ENCODE measurements at places on chromosomes 7 and 10.

DNA sequence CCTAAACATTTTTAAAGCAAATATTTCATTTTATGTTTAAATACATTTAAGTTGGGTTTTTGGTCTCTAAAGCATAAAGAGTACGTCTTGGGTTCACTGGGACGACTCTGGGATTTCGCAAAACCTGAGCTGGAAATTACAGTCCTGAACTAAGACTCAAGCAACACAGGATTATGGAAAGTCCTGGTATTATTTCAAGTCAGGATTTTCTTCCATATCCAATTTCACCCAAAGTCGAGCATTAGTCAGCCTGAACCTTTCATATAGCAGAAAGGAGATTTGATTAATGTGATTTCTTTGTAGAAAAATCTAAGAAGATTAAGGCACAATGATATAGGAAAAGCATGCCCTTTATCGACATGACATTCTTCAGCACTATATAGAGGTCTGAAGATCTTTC is 100.0 kb downstream of the MTERF1 start:
- peak; percentile 85 for DNase-seq

GRCh38 chr7:50502001-50502684 is 52.0 kb upstream of the FIGNL1 start:
- DNase-seq = peak; percentile 74

GRCh38 chr10:123990889-123991288 is 99.3 kb upstream of the CPXM2 start:
- no peak for DNase-seq

GRCh38 chr7:150428671-150429451 is 21.6 kb upstream of the GIMAP8 start:
- DNase-seq = no peak

- no peak for DNase-seq
Measured at GRCh38 chr7:36515847-36516246, 126.2 kb downstream of the ANLN start.

DNA sequence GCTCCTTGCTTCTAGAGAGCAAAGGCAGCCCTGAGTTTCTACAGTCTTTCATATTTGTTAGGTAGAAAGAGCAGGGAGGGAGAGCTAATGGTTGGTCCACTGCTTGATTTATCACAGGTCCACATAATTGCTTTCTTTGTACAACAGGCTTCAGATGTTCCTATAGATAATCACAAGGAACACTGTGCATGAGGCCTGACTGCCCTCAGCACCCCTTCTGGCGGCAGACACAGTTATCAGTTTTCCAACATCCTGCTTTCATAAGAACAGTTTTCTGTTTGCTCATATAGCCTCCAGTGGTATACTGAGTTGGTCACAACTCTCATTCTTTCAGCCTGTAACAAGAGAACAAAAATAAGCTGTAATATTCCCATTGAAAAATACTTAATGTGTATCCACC is 69.7 kb downstream of the AKR1C4 start:
- no peak for DNase-seq

GRCh38 chr10:132392184-132392800 is 4.7 kb upstream of the PWWP2B start:
- DNase-seq = no peak

- DNase-seq = no peak
Measured at GRCh38 chr10:48445932-48446331, 139.5 kb downstream of the MAPK8 start.

DNA sequence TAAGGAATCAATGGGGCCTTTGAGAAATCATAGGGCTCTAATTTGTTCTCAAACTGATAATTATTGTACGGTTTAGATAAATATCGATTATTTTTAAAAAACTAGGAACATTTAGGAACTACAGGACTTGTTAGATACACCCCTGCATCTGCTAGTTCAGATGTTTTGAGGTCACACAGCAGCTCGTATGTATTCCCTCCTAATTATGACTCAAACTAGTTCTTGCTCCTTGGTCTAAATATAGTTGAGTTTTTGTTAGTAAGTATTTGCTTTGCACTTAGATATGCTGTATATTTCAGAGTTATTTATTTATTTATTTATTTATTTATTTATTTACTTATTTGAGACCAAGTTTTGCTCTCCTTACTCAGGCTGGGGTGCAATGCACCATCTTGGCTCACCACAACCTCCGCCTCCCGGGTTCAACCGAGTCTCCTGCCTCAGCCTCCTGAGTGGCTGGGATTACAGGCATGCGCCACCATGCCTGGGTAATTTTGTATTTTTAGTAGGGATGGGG is 22.7 kb downstream of the PTER start:
- DNase-seq = no peak

DNA sequence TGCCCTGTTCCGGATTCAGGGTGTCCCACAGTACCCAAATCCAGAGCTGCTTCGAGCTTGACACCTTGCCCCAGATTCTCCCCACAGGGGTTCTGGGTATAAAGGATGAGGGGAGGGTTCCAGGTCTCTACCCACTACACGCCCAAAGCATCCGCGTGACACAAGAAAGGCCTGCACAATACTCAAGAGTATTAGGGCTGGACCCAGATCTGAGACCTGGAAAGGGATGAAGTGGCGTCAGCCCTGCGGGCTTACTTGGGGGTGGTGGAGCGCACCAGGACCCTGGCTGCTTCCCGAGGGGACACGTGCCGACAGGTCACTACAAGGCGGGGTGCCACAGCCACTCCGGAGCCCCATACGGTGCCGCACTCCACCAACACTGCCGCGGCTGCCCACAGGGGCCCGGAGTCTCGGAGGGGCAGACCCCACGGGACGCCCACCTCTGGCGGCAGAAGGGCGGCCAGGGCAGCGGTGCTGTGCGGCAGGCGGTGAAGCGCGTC is 1.3 kb downstream of the TYSND1 start:
- no peak for DNase-seq

DNA sequence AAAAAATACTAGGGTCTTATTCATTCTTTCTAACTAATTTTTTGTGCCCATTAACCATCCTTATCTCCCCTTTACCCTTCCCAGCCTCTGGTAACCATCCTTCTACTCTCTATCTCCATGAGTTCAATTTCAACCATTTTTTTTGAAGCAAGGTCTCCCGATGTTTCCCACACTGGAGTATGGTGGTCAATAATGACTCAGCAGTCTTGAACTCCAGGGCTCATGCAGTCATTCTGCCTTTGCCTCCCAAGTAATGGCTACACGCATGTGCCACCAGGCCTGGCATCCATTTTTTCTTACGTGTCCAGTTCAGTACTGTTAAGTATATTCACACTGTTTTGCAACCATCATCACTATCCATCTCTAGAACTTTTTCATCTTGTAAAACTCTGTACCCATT is 60.4 kb downstream of the CYTH3 start:
- DNase-seq = no peak

- DNase-seq = no peak
Measured at GRCh38 chr7:27419581-27420177, 177.1 kb downstream of the EVX1 start.

DNA sequence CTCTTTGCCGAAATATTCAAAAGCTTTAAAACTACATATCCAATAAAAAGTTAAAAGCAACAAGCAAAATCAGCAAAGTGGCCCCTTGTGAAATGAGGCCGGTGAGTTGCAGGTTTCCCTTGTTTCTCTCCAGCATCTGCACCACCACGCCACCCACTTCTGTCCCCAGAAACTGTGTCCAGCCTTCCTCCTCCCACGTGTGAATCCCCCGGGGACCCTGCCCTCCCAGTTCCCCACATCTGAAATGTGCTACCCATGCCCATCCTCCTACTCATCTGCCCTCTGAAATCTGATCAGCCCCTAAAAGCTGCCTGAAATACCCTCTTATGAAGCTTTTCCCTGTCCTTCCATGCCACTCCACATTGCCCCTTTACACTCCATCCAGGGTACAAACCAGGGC is 3.8 kb downstream of the ALOX5 start:
- DNase-seq = no peak

DNA sequence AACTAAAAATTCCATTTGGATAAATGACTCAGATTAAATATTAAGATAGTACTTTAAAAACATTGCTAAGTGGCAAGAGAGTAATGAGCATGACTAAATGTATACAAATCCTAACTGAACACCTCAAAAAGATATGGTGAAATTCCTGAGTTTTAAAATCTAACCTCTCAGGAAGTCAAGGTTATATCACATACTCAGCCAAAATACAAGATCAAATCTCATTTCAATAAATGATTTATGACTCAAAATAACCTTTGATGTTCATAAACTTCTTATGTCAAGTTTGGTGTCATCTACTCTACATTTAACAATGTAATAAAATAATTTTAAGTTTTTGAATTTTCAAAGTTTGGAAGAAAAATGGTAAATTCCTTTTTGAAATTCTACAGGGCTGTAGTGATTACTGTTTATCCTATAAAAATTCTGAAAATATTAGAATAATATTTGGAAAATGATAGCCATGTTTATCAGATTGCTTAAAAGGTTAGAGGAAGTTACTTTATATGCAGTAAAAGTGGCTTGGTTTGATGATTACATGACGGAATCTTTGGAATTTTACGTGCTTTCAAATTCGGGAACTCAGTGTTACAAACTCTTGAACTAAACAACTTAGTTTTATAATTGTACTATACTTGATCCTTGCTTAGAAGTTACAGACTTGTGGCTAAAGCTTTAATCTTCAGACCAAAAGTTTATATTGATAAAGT is 43.7 kb downstream of the ASZ1 start:
- no peak for DNase-seq

- no peak for DNase-seq
Measured at GRCh38 chr10:35577926-35578617, 27.1 kb upstream of the GJD4 start.

DNA sequence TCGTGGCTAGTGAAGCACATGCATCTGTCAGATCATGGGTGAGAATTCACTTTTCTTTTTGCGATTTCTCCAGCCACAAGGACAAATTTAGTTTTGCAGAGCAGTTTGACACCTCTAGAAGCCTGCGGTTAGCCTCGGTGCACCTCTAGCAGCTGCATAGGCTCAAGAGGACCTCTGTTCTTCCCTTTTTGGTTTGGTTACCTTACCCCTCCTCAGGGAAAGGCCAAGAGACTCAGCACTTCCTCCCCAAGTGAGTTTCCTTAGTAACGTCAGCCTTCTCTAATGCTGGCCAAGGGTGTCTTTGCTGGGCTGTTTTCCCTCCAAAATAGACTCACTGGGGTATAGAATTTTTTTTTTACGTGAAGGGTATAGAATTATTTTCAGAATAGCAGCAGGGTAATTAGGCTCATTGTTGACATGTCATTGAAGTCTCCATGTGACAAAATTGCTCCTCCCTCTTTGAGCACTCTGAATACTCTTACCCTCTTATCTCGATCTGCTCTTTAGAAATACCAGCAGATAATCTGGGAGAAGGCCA is 97.8 kb downstream of the AUTS2 start:
- no peak for DNase-seq

GRCh38 chr7:116876664-116877442 is 14.5 kb downstream of the CAPZA2 start:
- no peak for DNase-seq

GRCh38 chr10:78515038-78515872 is 481.6 kb downstream of the RPS24 start:
- DNase-seq = no peak

DNA sequence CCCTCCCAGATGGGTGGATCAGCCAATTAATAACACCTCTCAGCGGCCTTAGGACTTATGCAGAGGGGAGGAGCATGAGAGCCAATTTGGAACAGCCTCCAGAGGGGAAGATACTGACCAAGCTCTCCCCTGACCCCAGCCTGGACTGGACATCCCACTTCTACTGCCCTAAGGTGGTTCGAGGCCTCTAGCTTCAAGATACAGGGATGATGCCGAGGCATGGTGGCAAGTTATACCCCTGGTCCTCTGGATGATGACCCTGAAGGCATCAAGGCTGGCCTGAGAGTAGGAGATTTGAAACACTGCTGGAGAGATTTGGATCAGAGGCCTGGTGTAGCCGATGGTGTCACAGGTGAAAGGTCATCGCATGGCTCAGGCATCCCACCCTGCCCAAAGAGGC is 3.2 kb downstream of the CDH23 start:
- no peak for DNase-seq

GRCh38 chr7:32026083-32026425 is 44.2 kb downstream of the PDE1C start:
- DNase-seq = no peak

GRCh38 chr7:79822620-79823240 is 311.9 kb upstream of the GNAI1 start:
- no peak for DNase-seq

GRCh38 chr7:139972029-139972428 is 90.7 kb downstream of the PARP12 start:
- DNase-seq = no peak

GRCh38 chr10:131088619-131089018 is 222.9 kb downstream of the TCERG1L start:
- no peak for DNase-seq

GRCh38 chr7:81473236-81473635 is 296.6 kb downstream of the HGF start:
- no peak for DNase-seq

DNA sequence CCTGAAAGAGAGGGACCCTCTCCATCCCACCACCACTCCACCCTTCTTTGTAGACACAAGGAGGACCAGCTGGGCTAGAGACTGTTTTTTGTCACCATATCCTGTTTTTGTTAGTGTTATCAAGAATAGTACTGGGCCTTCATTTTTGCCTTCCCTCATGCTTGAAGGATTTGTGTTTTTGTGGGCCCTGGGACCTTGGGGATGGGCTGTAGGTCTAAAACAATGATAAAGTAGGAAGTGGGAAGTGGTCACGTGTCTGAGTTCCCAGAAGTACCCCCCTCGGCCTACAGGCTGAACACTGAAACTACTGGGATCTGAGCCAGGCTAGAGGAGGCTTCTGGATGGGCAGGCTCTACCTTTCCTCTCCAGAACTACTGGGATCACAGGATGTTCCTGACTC is 8.9 kb downstream of the AGFG2 start:
- DNase-seq = no peak

GRCh38 chr10:79932841-79933379 is 16.0 kb downstream of the SFTPD start:
- no peak for DNase-seq

- DNase-seq = no peak
Measured at GRCh38 chr10:62464308-62464707, 90.1 kb downstream of the ZNF365 start.

GRCh38 chr7:147492606-147493005 is 1098.0 kb upstream of the C7orf33 start:
- no peak for DNase-seq

DNA sequence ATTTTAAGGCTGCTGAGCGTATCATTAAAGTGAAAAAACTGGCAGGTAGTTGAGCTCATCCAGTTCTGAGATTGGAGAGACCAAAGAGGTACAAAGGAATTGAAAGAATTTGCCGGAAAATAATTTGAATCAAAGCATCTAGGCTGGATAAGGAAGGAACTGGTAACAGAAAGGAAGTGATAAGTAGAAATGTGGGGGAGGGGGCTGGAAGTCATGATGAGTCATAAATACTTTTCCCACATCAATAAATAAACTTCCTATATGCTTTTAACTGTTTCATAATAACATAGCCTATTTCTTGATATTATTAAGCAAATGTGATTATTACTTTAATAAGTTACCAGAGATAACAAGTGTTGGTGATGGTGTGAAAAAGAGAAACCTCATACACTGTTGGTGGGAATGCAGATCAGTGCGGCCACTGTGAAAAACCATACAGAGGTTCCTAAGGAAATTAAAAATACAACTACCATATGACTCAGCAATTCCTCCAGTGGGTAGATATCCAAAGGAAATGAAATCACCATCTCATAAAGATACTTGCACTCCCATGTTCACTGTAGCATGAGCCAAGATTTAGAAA is 27.0 kb downstream of the ZNF438 start:
- no peak for DNase-seq
